HuH-7.5 (cell line): ENCODE measurements at places on chromosomes 16 and 17.

GRCh38 chr17:49968405-49969133 is 421 bp upstream of the DLX4 start:
- DNase-seq, result peak; percentile 95

DNA sequence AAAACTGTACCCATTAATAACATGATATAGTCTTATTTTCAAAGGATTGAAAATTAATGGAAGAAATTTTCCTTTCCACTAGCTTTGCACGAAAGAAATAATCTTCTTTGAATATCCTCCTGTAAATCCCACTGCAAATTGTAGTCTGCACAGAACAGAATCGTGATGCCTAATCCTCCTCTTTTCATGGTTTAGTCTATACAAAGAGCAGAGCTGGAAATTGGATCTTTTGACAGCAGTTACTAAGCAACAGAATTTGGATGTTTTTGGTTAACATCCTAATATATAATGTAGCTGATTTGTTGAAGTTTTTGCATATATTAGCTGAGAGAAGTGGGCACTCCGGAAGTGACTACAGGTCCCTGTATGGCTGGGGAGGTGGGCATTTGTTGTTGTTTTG is 98.6 kb downstream of the WNT3 start:
- DNase-seq, result no peak

GRCh38 chr16:27823421-27823820 is 240.1 kb downstream of the GSG1L start:
- no peak for DNase-seq

- DNase-seq, result no peak
Observed at GRCh38 chr16:88872650-88873331, 6.3 kb upstream of the PABPN1L start.

DNA sequence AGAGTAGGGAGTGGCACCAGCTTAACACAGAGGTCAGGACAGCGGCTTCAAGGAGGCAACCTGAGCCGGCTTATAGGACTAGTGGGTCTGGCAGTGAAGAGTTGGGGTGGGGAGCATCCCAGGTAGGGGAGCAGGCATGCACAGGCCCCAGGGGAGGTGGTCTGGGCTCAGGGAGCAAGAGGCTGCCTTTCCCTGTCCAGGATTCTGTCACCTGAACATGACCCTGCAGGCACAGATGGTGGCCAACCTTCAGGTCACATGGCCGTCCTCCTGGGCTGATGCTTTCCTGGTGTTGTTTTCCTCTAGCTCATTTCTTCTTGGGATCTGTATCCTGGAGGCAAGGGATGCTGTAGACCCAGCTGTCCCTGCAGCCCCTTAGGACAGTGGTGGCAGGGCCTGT is 3.5 kb upstream of the MYO15A start:
- DNase-seq, result no peak

GRCh38 chr17:49741009-49741691 is 22.8 kb downstream of the FAM117A start:
- DNase-seq, result no peak

DNA sequence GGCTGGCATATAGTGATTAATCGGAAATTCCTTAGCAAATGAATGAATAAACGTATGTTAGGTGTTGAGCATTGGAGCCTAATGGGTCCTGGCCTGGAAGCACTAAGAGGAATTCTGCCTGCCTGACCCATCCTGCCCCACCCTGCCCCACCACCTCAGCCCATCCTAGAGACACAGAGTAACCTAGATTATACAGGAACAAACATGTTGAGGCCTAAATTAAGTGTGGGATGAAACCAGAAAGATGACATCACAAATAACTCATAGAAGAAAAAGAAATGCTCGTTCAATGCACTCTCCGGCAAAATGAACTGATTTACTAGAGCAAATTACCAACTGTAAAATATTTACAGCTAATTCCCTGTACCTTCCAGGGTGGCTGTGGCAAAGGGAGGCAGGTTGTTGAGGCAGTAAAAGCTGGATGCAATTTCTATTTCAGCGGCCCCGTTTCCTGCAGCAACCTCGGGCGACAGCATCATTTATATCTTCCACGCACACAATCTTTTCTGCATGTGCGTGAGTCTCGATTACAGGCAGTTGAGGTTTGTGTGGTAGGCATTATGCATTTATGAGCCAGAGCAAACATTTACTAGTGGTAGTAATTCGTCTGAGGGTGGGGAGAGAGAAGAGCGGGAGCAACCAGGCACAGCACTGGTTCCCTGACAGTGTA is 417.2 kb downstream of the HS3ST4 start:
- no peak for DNase-seq

DNA sequence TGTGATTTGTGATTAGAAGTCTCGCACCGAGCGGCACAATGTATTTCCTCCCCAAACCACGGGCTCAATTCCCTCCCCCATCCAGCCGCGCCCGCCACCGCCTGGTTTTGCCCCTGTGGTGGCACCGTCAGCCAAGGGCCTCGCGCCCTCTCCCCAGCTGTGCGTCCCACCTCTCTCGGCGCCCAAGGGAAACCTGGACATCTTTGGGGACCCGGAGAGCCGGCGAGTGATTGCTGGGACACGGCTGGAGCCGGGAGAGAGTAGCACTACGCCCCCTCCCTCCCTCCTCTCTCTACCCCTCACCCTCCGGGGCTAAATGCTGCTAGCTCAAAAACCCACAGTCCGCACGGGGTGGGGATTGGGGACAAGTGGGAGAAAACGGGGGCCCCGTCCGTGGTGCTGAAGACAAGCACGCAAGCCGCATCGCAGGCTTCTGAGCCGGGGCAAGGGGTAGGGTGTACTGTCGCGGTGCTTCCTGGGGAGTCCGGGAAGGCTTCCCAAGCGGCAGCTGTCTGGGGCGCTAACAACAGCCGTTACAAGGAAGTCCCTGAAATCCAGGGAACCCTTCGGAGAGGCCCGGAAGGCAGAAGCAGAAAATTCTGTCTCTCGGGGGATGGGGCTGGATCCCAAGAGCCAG is 1.4 kb downstream of the CBLN1 start:
- no peak for DNase-seq

DNA sequence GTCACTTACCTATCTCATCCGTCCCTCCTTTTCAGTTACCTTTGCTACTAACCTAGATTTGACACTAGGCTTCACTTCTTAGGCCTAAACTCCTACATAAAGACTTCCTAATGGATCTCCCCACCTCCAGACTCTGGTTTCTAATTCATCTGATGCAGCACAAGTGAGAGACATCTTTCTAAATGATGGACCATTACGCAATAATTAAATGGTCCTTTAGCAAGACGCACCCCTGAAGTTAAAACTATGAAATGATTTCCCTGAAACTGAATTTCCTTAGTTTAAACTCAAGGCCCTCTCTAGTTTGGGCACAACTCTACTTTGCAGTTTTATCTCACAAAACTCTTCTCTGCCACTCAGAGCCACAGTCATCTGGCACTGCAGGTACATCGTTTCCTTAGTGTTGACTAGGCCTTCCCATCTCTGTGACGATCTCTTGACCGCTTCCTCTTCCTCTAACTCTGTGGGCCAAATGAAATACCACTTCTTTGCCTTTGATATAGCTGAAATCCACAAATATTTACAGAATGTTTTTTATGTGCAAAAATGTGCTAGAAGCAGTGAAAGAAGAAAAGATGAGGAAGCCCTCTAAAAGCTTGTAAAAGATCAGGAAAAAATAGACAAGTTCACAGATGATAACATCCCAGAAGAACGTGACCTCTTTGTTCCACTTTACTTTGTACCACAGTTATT is 3.3 kb downstream of the SYNRG start:
- DNase-seq, result no peak

- DNase-seq, result no peak
Observed at GRCh38 chr16:5875416-5875815, 777.8 kb upstream of the EEF2KMT start.

DNA sequence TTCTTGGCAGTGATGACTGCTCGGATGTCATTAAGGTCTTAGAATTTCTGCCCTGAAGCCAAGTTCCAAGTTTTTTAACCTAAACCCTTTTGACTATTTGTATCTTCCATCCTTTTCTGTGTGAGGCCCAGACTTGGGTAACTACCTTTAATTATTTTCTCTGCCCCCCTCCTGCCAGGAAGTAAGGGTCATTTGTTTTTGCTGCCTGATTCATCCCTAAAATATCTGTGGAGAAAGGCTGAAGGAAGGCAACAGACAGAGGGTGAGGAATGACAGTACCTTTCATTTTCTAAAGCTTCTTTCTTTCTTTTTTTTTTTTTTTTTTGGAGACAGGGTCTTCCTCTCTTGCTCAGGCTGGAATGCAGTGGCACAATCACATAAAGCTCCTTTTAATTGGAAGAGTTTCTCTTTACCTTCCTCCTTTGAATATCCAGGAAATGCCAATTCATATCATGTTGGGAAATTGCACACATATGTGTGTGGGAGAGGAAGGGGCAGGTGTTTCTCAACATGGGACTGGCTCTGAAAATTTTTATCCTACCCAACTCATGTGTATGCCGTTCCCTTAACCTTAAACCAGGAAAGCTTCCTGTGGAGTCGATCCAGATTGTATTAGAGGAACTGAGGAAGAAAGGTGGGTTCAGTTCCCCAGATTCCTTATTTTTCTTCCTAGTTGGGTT is 957 bp downstream of the VPS25 start:
- no peak for DNase-seq

GRCh38 chr17:7706631-7707354 is 1.8 kb downstream of the EFNB3 start:
- DNase-seq, result no peak

GRCh38 chr17:74569020-74570003 is 2.0 kb upstream of the CD300H start:
- DNase-seq, result no peak

GRCh38 chr16:66551788-66552285 is 539 bp upstream of the CKLF start:
- no peak for DNase-seq

DNA sequence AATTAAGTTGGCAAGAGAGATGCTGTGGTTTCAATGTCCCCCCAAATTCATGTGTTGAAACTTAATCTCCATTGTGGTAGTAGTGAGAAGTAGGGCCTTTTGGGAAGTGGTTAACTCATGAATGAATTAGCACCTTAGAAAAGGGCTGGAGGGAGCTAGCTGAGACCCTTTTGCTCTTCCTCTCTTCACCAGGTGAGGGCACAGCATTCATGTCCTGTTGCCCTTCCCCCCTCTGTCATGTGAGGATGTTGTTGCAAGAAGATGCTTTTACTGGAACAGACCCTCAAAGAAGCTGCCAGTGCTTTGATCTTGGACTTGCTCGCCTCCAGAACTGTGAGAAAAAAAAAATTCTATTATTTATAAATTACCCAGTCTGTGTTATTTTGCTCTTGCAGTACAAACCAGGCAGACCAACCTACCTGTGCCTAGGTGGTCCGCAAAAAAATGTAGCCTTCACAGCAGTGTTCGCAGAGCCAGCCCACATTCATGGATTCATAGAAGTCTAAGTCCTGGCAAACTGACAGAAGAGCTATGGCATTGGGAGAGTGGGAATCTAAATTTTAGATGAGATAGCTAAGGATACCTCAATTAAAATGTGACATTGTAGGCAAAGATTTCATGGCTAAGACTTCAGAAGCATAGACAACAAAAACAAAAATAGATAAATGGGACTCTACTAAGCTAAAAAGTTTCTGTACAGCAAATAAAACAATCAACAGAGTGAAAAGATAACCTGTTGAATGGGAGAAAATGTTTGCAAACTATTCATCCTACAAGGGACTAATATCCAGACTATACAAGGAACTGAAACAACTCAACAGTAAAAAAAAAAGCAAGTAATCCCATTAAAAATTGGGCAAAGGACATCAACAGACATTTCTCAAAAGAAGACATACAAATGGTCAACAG is 32.0 kb upstream of the ABCA5 start:
- no peak for DNase-seq

DNA sequence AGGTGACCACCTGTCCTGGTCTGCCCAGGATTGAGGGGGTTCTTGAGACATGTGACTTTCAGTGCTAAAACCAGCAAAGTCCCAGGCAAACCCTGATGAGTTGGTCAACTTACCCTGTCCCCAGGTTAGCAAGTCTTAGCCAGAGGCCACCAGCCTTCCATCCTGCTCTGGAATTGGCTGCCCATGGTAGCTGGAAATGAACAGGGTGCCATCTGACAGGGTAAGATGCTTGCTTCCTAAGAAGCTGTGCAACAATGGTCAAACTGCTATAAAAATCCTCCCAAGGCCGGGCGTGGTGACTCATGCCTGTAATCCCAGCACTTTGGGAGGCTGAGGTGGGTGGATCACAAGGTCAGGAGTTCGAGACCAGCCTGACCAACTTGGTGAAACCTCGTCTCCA is 22.8 kb upstream of the MTMR4 start:
- no peak for DNase-seq

DNA sequence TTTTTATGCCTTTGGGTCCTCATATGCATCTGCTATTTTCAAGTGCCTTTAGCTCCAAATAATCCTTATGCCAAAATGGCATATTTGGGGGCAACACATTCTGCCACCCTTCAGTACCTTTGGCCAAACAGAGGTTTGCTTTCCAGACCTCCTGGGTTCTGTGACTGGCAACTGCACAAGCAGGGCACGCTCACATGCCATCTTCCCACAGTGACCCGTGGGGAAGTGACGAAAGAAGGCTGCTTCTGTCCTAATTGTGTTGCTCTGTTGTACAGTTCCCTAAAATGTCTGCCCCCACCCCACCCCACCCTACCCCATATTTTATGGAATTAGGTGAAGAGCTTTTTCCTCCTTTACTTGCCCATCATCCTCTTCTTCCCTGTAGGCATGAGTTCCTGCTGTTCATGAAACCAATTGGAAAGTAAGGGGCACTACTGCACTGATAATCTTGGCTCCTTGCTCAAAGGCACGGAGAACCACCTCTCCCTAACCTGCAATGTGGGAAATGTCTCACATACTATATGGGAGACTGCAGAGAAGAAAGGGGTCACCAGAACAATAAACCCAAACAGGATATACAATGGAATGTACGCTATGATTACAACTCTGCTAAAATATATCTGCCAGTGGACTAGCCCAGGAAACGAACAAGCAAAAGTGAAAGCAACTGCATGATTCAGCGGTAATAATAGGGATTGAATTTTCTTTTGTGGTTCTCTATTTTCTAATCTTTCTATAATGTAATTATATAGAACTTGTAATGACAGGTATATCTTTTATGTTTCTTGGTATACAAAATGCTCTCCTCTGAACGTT is 3.3 kb upstream of the SLFN12L start:
- no peak for DNase-seq

DNA sequence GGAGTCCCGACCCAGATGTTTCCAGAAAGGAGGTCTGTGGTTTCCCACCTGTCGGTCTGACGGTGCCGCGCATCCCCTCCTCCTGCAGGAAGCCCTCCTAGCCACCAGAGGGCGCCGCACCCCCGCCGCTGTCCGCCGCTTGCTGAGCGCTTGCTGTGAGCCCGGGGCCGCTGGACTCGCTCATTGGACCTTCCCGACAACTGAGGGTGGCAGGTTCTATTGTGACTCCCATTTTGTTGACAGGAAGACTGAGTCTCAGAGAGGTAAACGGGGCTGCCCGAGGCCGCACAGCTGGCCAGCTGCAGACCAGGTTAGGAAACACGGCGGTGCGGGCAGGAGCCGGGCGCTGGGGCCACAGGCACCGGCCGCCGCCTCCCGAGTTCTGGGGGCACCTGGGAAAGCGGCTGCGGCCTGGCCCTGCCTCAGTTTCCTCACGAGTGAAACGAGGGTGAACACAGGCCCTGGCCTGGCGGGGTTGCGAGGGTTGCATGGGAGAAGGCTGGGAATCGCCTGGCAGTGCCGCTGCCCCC is 191.1 kb upstream of the CIBAR2 start:
- DNase-seq, result peak; percentile 81
